ENCODE measurements at places on chromosomes 2 and 18.
A peak's percentile ranks its signal among the peaks of the same experiment; 100 is the strongest.

- DNase-seq = peak; percentile 63
Observed at GRCh38 chr18:37422116-37422515, 143.5 kb downstream of the CELF4 start.

GRCh38 chr2:126704434-126705160 is 48.6 kb downstream of the GYPC start:
- no peak for DNase-seq

DNA sequence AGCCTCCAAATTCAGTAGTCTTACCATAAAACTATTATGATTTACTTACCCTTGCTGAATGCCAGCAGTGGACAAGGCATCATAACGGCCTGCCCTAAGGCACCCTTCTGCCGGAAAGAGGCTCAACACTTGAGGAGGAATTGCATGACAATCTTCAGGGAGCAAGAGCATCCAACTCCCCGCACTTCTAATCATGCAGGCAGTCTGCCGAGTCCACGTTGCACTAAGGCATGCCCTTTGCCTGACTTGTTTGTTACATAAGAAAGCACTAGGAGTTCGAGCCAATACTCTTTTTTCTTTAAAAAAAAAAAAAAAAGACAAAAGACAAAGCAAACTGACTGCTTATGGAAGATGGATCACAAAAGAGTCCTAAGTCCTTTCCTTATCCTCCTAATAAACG is 17.9 kb upstream of the SPTBN1 start:
- DNase-seq = peak; percentile 49

- no peak for DNase-seq
Observed at GRCh38 chr2:21096458-21096857, 27.3 kb upstream of the TDRD15 start.

- DNase-seq = no peak
Observed at GRCh38 chr2:149924549-149925213, 337.1 kb upstream of the MMADHC start.

DNA sequence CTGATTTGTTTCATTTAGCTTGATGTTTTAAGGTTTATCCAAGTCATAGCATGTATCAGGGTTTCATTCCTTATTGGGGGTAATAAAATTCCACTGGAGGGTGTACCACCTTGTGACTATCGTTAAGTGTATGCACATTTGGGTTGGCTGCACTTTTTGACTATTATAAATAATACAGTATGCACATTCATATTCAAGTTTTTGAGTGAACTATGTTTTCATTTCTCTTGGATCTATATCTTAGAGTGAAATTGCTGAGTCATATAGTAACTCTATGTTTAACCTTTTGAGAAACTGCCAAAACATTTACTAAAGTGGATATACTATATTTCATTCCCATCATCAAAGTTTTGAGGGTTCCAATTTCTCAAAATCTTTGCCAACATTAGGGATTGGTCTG is 952.7 kb downstream of the TDRD15 start:
- DNase-seq = no peak

GRCh38 chr2:58906081-58906645 is 665.0 kb upstream of the FANCL start:
- no peak for DNase-seq

- no peak for DNase-seq
Observed at GRCh38 chr2:219158586-219158985, 2.0 kb downstream of the NHEJ1 start.

GRCh38 chr2:233044974-233045605 is 12.6 kb downstream of the NEU2 start:
- DNase-seq = no peak

DNA sequence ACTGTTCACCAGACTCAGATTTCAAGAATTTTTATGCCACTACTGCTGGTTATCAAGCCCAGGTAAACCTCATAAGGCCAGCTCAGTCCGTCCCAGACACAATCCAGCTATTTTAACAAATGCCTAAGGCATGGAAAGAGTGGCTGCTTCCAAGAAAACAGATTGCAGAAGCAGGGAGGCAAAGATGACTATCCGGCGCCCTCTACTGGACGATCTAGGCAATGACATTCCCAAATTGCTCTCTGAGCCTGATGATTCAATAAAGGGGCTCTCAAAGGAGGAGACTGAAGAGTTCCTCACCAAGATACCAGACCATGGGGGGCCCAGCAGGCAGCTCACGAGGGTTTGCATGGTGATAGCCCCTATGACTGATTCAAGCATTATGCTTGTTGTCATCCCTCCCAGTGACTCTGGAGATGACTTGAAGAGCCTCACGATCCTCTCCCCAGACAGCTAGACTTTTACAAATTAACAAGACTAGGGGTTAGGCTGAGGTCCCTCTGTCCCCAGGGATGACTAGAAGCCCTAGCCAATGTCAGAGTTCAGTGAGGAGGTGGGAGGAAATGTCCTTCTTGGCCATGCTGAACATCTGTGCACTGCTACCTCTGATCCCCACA is 25.0 kb downstream of the SERPINB8 start:
- peak; percentile 58 for DNase-seq

GRCh38 chr2:239158641-239159475 is 242.0 kb downstream of the HDAC4 start:
- no peak for DNase-seq

- no peak for DNase-seq
Observed at GRCh38 chr2:240983361-240983995, 14.9 kb upstream of the SNED1 start.

GRCh38 chr2:70790136-70790828 is at the start of gene FIGLA:
FIGLA (minus strand) TSS chr2:70790643; CDS start chr2:70790638, 5 bp downstream.
- DNase-seq = no peak

All from Ammon's horn (tissue), 1 donor.